ENCODE measurements at places on chromosomes 3 and 15. TPM values are rescaled to one million over a fixed set of nuclear protein-coding genes. Genes with fewer than 3 reads are reported as not detected.
A peak's percentile ranks its signal among the peaks of the same experiment; 100 is the strongest.

Gene PATL2
- total RNA-seq: 2.2 TPM

Gene SLC6A20
- total RNA-seq: 55.4 TPM

Gene UPK1B
- total RNA-seq: 37.1 TPM

Gene STRC
- total RNA-seq: 1.6 TPM

- DNase-seq: no peak
Observed at GRCh38 chr3:71309342-71309741, 274.2 kb downstream of the FOXP1 start.

- no peak for DNase-seq
Observed at GRCh38 chr15:39025881-39026280, 461.3 kb upstream of the RASGRP1 start.

DNA sequence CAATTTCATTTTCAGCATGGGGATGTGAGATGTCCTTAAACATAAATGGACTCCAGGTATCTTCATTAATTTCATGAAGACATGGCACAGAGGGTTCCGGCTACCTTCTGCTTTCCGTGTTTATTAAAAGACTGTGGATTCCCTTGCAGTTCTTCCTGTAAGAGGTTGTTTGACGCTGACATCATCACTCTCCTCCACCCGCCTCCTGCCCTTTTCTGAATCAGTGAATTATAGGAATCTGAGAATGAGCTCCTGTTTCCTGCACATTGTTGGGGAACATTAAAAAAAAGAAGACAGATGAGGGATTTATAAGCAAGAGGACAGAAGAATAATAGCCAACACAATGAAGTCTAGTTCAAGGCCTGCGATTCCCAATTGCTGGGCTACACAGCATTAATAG is 191.3 kb downstream of the LPP start:
- DNase-seq: no peak

- no peak for DNase-seq
Observed at GRCh38 chr15:76346669-76347481, 10.3 kb downstream of the ISL2 start.

DNA sequence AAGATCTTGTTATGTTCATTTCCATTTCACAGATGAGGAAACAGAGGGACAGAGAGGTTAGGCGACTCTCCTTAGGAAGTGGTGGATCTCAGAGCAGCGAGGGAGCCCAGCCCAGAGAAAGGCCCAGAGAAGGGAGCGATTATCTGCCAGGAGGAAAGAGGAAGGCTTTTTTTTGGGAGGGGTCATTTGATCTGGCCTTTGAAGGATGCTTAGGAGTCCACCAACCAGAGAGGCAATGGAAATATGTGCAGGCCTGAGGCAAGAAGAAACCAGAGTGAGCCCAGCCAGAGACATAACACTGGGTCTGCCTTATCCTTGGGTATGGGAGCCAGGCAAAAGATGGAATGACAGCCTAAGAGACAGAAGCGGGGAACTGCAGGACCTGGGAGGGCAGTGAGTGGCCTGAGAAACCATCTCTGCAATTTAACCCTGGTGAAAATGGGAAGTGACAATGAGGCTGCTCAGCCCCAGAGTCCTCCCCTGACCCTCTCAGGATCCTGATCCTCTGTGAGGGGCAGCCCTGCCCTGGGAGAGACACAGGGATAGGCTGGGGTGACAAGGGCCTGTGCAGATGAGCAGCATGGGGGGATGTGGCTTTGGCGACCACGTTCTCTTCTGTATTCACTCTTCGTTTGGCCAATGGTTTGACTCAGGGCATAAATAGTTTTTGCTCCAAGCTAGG is 163.2 kb downstream of the WNT7A start:
- DNase-seq: no peak

DNA sequence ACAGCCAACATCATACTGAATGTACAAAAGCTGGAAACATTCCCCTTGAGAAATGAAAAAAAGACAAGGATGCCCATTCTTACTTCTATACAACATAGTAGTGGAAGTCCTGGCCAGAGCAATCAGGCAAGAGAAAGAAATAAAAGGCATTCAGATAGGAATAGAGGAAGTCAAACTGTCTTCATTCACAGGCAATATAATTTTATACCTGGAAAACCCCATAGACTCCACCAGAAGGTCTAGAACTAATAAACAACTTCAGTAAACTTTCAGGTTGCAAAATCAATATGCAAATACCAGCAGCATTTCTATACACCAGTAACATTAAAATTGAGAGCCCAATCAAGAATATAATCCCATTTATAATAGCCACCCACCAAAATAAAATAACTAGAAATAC is 27.1 kb upstream of the THSD4 start:
- DNase-seq: no peak

DNA sequence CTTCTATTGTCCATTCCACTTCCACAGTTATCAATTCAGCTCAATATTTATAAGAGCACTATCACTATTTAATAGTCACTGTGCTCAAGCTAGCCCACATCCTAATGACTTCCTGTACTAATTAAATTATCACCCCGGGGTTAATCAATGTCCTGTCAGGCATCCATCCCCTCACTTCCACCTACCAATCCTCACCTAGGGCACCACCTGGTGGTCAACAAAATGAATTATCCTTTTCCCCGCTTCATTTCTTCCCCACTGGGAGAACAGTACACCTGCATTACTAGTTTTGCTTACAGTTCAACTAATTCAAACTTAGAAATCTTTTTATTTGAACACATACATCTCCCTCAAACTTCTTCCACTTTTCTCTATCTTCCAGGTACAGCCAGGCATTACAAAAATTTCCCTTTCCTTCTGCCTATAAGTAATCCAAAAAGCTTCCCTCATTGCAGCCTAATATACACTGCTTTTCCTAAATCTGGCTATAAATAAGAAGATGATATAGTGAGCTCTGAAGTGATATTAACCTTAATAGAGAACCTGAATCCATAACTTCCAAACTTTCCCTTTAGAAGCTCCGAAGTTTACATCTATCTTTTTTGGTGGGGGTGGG is 68.5 kb downstream of the TMCC1 start:
- DNase-seq: peak; percentile 27

- DNase-seq: no peak
Observed at GRCh38 chr3:174192471-174192870, 666.7 kb upstream of the NAALADL2 start.

Gene STARD5
- 6.7 TPM for total RNA-seq

GRCh38 chr3:134711284-134711683 is 60.5 kb upstream of the KY start:
- DNase-seq: no peak

DNA sequence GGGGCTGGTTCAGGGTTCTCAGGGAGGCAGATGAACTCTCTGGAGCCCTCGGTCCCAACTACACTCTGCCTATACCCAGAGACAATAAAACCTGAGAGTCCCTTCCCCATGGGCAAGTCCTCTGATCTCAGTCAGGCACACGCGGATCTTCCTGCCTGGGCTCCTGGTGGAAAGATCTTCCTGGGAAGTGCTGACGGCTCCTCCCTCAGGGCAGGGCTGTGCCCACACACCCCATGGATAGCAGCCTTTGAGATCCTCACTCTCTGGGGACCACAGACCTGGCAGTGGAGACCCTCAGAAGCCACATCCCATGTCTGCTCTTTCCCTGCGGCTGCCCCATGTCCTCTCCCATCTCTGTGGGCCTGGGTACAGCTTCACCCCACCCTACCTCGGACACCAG is 10.4 kb downstream of the SH2D7 start:
- no peak for DNase-seq

Gene NUDT16
- total RNA-seq: 31.7 TPM

DNA sequence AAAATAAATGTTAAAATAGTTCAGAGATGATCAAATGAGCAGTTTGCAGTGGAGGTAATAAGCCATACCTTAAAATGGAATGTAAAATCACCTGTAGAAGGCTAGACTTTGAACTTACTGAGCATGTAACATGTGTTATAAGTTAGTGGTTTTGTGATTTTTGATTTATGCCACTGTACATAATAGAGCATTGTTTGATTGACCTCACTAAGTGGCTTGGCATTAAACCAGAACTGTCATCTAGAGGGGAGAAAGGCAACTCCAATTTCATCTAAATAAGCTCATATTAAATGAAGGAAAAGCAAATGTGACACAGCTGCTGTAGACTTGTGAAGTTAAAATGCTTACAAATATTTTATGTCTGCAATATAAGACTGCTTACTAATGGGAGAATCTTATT is 387.9 kb downstream of the ZIC1 start:
- no peak for DNase-seq

Gene CHRNA3
- 0.89 TPM for total RNA-seq

Gene MKRN3
- not detected for total RNA-seq

Gene SCAMP2
- total RNA-seq: 110 TPM

- DNase-seq: no peak
Observed at GRCh38 chr3:68878322-68878721, 54.0 kb downstream of the TAFA4 start.

GRCh38 chr3:134338516-134339261 is 35.6 kb downstream of the AMOTL2 start:
- DNase-seq: no peak

DNA sequence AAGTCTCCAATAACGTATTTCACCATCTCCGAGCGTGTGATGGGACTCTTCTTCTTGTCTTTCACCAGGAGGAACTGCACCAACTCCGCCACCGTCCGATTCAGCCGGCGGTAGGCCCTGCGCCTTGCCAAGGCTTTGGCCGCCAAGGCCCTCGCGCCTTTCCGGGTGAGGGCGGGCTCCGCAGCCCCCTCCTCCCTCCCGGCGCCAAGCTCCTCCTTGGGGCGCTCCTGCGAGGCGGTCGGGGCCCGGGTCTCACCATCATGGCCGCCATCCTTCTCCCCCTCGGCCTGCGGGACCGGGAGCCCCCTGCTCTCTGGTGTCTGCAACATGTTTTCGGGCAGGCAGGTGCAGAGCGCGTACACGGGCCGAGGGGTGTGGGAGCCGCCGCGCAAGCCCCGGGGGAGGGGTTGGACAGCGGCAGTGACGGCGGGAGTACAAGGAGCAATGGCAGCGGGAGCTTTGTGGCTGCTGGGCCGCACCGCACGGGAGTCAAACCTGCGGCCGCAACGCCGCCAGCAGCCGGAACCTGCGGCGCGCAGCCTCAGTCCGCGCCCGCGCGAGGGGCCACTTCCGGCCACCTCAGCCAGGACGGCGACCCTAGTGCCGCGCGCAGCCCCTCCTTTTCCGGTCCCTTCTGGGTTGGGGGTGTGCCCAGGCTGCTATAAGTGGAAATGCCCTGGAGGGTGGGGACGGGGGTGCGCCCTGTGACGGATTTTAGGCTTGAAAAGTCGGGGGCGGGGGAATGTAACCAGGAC is at the start of gene MAGEF1:
MAGEF1 (minus strand) TSS at position 572 of the 755 bp plus-strand sequence; CDS start at position 329, 243 bp downstream.
- peak; percentile 72 for DNase-seq

DNA sequence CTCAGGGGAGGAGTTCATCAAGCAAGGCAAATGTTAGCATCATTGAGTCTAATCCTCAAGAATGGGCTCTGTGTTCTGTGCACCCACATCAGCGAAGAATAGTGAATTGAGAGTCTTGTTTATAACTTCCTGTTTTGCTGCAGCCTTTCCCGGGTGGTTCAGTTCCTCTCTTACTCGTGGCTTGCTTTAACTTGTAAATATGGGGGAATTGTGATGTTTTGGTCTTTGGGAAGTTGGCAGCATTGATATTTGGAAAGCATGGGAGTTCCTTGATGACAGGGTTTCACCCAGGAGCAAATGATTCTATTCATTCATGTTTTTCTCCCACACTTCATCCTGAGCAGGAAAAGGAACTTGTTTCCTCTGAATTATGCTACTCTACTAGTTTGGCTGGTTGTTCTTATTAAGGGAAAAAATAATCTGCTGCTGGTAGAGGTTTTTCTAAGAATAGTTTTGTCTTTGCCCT is 40.4 kb downstream of the GPD1L start:
- DNase-seq: no peak

Gene ALS2CL
- total RNA-seq: 43.8 TPM

- DNase-seq: no peak
Observed at GRCh38 chr3:148737104-148737530, 39.4 kb downstream of the AGTR1 start.

DNA sequence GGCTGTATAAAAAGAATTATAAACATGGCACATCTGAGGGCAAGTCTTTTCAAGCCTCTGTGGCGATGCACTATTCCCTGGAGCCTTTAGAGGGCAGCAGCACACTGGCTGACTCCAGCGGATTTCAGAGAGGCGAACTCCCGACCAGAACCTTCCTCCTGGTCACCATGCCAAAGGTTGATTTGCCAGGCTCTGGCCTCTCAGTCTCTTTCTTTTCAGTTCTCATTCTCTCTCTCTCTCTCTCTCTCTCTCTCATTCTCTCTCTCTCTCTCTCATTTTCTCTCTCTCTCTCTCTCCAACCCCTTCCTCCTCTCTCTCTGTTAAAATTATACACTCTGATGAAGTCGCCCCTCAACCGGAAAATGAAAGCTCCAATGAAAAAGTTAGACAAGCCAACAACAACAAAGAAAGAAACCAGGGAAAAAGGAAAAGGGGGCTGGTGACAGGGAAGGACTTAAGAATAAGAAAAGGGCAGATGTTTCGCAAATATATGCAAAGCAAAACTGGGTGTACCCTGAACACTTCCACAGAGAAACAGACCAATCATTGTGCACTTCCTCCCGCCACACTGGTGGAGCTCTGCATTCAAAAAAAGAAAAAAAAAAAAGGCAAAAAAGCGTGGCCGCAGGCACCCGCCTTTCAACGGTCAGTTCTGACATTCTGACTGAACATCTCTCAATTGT is 90.2 kb downstream of the TIGIT start:
- DNase-seq: peak; percentile 85

Gene MKRN2OS
- total RNA-seq: 8.2 TPM

Gene MCF2L2
- total RNA-seq: 1.8 TPM

GRCh38 chr15:29449136-29449535 is 179.5 kb upstream of the NSMCE3 start:
- DNase-seq: no peak

GRCh38 chr15:35696767-35697231 is 150.8 kb upstream of the DPH6 start:
- DNase-seq: no peak

DNA sequence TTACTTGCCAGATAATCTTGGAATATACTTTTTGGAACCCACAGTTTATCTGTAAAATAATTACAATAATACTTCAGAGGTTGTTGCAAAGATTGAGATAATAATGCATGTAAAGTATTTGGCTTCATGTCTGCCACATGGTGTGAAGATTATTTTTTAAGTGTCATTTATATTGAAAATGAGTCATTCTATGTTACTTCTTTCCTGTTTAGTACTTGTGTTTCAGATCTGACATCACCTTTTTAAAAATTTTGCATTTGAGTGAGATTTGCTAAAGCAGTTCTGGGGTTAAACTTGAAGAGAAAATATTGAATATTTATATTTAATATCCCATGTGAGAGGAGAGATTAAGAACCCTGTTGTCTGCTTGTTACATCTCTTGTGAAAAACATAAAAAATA is 31.2 kb downstream of the IQGAP1 start:
- no peak for DNase-seq

GRCh38 chr15:44193651-44194322 is 1.3 kb downstream of the FRMD5 start:
- no peak for DNase-seq

Gene TEX9
- total RNA-seq: 12.8 TPM

- DNase-seq: no peak
Observed at GRCh38 chr15:64112073-64112772, 16.4 kb downstream of the SNX1 start.

DNA sequence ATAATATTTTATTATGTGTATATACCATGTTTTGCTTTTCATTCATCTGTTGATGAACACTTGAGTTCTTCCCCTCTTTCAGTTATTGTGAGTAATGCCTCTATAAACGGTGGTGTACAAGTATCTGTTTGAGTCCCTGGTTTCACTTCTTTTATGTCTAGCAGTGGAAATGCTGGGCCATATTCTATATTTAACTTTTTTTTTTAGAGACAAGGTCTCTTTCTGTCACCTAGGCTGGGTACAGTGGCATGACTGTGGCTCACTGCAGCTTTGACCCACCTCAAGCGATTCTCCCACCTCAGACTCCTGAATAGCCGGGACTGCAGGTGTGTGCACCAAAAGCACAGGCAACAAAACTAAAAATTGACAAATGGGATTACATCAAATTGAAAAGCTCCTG is 19.9 kb downstream of the GOLM2 start:
- no peak for DNase-seq

All from mucosa of gallbladder (tissue), 1 donor.